ENCODE measurements at places on chromosomes 7 and 10. TPM values are rescaled to one million over a fixed set of nuclear protein-coding genes. Genes with fewer than 3 reads are reported as not detected.

The LOXL4 gene
- not detected for total RNA-seq

The ZNF365 gene
- 0.32 TPM for total RNA-seq

DNA sequence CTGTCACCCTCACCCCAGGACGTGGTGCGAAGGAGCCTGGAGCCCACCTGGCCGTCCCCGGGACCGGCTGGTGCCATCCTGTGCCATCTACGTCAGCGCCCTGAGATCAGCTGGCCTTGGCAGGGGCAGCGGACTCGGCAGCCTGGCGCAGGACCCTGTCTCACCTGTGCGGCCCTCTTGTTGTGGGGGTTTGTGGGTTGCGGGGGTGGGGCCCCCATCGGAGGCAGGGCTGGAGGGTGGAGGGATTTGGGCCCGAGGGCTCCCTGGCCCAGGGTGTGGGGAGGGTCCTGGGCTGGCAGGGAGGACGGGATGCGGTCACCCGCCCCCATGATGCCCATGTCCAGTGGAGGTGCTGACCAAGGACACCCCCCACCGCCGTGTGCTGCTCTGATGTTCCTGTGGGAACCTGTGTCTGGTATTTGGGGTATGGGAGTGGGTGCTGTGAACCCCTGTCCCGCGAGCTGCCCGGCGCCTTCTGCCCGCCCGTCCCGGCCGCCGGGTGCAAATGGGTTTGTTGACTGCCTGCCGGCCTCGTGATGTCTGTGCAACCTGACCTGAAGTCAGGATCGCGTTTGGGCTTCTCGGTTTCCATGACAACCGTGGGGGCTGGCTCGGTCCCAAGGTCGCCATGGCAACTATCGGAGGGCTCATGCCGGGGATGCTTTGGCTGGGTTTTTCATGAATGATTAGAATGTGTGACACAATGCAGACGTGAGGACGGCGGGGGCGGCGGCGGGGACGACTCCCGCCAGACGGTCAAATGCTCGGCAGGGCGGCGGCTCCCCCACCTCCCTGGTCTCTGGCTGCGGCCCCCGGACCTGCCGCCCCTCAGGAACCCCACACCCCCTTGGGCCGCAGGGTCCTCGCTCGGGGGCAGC is 7.3 kb downstream of the MAFK start:
- DNase-seq: peak; percentile 36

DNA sequence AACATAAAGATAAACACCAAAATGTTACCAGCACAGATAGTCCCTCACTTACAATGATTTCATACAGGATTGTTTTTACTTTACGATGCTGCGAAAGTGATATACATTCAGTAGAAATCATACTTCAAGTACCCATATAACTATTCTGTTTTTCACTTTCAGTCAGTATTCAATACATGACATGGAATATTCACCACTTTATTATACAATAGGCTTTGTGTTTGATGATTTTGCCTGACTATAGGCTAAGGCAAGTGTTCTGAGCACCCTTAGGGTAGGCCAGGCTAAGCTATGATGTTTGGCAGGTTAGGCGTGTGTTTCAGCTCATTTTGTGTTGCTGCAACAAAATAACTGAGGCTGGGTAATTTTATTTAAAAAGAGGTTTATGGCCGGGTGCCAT is 155.0 kb downstream of the RTKN2 start:
- no peak for DNase-seq

GRCh38 chr7:133511708-133512107 is 258.8 kb downstream of the EXOC4 start:
- DNase-seq: no peak

DNA sequence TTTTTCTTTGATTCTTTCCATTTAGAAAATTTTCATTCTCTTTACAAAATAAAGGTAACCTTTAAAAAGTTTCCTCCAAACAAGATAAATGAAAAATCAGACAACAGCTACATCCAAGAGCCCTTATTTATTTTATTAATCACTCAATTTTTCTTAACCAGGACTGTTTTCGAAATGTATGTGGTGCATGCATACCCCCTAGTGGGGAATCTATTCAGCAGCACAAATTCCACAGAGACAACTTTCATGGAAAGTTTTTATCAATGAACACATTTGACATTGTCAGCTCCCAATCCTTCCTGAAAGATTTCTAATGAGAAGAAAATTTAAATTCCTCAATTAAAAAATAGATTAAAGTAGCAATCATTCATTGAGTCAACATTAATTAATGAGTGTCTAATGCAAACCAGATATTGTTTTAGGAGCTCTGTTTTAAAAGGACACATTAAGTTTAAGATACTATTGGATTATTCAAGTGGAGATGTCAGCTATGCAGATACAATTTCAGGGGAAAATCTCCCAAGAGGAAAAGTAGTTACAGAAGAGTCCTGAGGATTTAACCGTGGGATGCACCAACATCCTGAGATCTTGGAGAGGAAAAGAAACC is 5.2 kb upstream of the HTR7 start:
- DNase-seq: no peak

DNA sequence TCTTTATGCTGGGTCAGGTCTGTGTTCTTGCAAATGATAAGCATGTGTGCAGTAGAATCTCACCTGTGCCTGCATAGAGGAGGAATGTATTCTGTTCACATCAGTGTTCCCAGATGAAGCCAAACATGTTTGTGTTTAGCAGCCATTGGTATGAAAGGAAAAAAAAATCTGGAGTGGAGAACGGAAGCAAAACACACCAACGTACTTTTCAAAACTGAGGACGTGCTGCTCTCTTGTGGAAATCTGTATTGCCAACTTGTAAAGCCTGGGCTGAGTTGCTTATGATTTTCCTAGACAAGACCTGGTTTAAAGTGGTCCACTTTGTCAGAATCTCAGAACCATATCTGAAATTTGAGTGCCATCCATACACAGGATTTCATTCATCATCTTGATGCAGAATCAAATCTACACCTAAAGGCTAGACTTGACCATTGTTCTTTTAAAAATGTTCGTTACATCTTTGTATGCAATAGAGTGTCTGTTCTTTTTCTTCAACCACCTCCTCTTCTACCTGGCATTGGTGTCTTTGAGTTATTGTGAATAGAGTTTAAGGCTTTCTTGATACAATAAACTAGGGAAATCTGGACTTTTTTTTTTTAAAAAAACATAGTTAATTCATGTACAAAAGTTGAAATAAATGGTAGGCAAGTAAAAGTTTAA is 367.7 kb downstream of the PHF14 start:
- DNase-seq: no peak

GRCh38 chr10:48932831-48933664 is 6.6 kb downstream of the LRRC18 start:
- DNase-seq: no peak

GRCh38 chr7:102841290-102841689 is 71.5 kb upstream of the LRRC17 start:
- DNase-seq: no peak

DNA sequence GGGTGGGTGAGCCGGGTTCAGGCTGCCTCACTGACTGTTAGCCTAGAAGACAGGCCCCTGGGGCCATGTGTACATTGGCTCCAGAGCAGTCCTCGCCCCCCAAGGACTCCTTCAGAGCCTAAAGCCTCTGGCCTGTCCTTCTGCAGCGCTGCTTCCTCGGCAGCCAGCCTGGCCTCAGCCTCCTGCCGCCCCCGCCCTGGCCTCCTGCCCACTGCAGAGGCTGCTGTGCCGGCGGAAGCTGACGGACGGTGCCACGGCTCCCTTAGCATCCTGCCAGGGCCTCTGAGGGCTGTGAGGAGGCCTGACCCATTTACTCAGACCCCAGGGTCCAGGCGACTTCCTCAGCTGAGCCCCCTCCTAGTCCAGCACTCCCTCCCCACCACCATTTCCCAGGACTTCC is 4.9 kb downstream of the SRRM3 start:
- DNase-seq: no peak
